GM04504 (cell line): ENCODE measurements at places on chromosomes 6 and 20.
A peak's percentile ranks its signal among the peaks of the same experiment; 100 is the strongest.

GRCh38 chr6:109891924-109892323 is 86.2 kb upstream of the GPR6 start:
- no peak for DNase-seq

DNA sequence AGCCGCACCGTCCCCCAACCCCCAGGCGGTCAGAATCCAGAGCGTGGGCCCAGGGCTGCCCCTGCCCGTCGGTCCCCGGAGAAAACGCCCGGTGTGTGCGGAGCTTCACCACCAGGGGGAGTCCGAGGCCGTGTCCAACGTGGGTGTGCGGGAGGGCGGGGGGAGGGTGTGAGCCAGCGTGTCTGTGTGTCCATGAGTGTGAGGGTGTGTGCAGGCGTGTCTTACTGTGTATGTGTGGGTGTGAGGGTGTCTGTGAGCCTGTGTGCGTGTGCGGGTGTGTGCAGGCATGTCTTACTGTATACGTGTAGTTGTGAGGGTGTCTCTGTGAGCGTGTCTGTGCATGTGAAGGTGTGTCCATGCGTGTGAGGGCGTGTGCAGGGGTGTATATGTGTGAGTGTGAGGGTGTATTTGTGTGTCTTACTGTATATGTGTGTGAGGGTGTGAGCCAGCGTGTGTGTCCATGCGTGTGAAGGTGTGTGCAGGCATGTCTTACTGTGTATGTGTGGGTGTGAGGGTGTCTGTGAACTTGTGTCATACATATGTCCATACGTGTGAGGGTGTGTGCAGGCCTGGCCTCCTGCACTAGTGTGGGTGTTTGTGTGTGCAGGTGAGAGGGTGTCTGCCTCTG is 24.6 kb upstream of the GATA5 start:
- DNase-seq, result peak; percentile 18

DNA sequence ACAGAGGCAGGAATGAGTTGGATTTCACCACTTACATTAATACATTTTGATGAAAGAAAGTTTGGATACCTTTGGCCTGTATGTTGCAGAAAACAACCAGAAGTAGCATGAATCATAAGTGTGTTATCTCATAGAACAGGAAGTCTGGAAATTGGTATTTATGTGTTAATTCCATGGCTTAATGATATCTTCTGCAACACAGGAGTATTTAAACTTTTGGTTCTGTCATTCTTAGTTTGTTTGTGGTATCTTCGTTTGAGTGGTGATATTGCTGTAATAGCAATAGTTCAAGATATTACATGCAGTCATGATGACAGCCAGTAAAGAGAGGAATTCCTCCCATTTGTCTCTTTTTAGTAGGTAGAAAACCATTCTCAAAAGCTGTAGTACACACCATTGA is 177.3 kb downstream of the CDKAL1 start:
- DNase-seq, result no peak

GRCh38 chr6:168359794-168360193 is 40.2 kb upstream of the DACT2 start:
- DNase-seq, result no peak

DNA sequence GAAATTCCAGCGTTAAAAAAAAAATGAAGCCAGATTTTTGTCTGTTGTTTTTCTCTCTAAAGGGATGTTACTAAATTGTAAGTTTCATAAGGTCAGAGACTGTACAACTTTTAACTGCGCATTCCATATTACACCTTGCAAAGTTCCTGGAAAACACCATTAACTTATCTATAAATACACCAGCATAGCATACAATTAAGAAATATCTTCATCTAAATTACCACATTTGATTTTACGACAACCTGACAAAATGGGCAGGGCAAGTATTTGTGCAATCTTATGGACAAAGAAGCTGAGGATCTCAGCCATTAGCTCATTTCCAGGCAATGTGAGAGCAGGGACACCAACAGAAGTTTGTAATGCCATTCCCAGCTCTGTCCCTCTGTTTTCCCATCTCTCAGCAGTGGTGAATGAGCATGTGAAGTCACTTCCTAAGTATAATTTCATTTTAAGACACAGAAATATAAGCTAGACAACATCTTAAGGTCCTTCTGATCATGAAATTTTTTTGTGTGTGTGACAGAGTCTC is 12.9 kb upstream of the GCM1 start:
- DNase-seq, result no peak

- DNase-seq, result no peak
Observed at GRCh38 chr6:30719356-30719755, 796 bp upstream of the TUBB start.

DNA sequence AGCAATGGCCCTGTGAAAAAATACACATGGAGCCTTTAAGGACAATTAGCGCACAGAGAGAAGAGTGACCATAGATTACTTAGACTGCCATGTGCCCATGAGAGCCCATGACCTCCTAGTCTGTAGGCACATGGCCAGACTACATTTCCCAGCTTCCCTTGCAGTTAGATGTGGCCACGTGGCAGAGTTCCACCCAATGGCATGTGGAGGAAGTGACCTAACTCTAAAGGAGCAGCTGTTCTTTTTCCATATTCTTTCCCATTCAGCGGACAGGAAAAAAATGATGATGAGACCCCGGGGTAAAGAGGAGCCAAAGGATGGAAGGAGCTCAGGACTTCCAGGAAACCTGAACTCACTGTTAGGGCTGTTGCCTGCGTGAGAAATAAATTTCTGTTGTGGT is 116.6 kb downstream of the CBLN4 start:
- DNase-seq, result no peak

GRCh38 chr20:378961-379336 is 1.6 kb upstream of the TRIB3 start:
- no peak for DNase-seq

DNA sequence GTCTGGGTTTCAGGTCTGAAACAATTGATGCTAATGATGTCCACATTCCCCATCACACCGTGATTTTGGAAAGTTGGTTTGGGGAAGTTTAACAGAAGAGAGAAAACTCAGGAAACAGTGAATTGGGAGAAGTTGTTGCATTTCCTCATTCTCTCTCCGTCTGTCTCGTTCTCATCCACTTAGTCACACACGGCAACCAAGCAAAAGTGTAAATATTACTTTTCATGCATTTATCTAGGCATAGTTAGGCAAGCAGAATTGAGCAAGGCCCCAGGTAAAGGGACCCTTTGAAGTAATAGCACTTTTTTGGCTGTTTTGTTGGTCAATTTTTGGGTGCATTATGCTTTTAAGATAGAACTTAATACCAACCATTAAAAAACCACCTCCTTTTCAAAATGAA is 137.0 kb upstream of the SULF2 start:
- DNase-seq, result no peak

GRCh38 chr6:133827766-133828165 is 61.1 kb upstream of the TCF21 start:
- DNase-seq, result no peak

DNA sequence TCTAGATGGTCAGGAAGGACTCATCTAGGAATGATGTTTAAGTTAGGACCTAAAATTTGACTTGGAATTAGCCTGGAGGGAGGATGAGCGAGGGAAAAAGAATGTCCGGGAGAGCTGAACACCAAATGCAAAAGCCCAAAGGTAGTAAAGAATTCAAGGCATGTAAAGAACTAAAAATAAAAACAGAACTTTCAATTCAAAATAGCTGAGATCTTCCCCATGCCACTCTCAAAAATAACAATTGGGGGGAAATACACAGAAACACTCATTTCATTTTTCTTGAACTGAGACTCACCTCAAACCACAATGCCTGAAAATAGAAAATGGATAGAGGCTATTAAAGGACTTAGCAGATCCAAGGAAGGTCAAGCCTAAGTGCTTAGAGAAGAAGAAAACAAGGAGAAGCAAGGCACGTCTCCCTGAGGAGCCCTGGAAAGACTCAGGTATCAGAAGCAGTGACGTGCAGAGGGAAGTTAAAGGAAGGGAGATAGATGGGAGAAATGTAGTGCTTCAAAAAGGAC is 10.4 kb downstream of the PXT1 start:
- no peak for DNase-seq

DNA sequence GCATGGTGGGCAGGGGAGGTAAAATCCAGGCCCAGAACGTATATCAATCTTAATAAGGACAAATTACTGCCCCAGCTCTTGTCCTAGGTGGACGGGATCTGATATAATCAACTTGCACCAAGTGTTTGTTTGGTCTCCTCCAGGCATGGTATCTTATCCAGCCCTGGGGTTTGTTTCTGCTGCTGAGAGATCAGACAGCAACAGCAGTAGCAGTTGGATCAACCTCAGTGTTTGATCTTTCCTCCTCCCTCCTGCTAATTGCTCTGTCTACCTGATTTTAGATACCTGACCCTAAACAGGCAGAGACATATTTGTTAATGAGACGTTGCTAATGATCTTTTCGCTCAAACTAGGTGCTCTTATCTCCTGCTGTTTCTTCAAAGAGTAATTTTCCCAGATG is 100.4 kb upstream of the BACH2 start:
- DNase-seq, result no peak

GRCh38 chr6:154232013-154232910 is 124.3 kb downstream of the IPCEF1 start:
- no peak for DNase-seq

GRCh38 chr6:137415127-137415833 is 78.9 kb downstream of the OLIG3 start:
- DNase-seq, result peak; percentile 48

DNA sequence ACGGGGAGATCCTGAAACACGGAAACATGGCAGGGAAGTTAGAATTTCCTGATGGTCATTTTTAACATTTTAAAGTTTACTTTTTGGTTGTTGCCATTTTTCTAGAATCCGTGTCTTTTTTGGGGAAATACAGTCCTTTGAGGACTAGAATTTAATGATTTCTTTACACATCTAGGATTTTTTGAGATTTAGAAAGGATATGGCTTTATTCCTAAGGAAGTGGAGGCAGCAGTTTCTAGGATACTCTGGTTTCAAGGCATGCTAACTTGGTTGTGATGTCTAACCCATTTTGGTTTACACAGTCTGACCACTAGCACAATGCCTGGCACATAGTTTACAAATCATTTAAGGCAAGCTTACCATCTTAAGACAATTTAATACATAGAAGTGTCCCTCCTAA is 1.1 kb upstream of the ZBTB2 start:
- DNase-seq, result no peak

- DNase-seq, result no peak
Observed at GRCh38 chr20:16864963-16865362, 116.8 kb downstream of the OTOR start.

DNA sequence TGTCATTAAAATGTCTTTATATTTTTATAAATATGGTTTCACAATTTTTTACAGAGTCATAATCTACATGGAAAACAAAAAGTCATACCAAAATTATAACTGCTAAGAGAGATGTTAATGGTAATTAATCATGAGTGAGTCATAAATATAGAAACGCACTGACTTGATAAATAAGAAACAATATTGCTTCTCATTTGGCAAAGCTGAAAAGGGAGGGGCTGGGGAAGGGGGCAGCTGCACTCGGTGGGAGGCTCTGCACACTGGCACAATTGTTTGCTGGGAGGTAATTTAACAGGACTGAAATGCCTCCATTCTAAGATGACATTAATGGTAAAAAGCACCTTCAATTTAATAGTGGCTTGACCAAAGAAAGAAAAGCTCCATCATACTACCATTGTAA is 133.3 kb upstream of the AGPAT4 start:
- DNase-seq, result no peak

DNA sequence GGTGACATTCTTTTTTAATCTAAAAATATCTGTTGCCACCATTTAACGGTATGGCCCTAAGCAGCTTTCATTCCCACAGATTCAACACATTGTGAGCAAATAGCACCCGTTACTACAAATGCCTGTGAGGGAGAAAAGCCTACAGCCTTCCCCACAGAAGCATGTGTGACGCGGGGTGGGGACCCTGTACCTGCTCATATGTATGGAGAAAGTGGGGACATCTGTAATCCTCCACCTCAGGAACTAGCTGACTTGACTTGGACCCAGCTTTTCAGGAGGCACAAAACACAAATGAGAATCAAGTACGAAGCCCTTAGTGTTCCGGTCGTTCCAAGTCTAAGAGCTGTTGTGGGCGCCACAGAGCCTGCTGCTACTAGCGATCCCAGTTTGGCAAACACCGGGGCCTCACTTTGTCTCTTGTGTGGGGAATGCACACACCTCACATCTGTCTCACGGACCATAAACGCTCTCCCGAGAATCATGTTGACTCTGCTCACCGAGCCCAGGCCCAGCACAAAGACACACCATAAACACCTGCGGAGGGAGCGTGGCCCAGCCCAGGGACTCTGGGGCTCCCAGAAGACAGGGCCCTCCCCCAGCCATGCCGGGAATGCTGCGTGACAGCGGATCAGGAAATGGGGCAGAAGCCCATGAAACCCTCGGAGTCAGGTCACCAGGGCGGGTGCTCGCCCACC is 21.6 kb downstream of the DLL1 start:
- DNase-seq, result no peak

DNA sequence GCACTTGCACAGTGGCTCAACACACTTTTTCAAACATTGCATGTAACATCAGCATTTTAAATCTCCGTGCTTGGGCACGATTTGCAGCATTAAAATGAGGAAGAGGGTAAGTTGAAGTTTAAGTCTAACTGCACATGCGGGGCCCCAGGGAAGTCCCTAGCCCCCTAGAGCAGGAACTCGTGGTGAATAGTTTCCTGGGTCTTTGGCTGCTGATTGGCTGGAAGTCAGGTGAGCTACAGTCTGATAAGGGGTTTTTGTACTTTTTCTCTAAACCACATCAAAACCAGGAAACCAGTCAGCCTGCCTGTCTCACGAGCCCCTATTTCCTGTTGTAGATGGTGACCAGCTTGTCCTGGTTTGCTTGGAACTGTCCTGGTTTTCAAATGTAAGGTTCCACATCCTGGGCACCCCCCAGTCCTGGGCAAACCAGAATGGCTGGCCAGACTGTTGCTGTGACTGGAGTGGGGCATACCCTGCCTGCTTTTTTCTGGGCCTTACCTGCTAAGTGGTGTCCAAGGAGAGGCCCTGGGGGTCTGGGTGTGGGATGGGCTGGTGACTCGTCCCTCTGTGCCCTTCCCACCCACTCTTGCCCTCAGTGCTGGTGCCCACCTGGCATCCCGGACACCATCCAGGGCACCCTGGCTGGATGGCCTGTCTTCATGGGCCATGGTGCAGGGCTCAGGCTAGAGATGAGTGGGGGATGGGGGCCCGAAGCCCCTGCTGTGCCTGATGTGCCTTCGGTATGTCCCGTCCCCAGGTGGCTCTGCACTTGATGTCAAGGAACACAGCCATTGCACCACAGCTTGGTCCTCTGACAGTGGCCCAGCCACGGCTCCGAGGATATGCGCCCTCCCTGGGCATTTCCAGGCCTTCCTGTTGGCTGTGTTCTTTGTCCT is 31.8 kb downstream of the SUN5 start:
- no peak for DNase-seq

DNA sequence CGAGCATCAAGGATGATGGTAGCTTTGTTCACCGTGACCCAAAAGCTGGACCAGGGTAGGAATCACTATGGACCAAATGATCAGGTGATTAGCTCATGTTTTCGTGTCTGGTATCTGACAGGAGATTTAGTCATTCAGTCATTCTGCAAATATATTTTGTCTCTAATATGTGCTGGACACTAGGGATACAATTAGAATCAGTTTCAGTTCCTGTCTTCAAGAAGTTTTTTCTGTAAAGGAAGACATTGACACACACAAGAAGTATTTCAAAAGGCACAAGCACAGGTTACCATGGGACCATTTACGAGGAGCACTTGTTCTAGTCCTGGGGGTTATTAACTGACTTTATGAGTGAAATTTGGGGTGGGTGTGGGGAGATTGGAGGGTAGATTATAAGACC is 244.9 kb downstream of the HIVEP2 start:
- DNase-seq, result no peak
